ENCODE measurements at places on chromosomes 13 and 19.

DNA sequence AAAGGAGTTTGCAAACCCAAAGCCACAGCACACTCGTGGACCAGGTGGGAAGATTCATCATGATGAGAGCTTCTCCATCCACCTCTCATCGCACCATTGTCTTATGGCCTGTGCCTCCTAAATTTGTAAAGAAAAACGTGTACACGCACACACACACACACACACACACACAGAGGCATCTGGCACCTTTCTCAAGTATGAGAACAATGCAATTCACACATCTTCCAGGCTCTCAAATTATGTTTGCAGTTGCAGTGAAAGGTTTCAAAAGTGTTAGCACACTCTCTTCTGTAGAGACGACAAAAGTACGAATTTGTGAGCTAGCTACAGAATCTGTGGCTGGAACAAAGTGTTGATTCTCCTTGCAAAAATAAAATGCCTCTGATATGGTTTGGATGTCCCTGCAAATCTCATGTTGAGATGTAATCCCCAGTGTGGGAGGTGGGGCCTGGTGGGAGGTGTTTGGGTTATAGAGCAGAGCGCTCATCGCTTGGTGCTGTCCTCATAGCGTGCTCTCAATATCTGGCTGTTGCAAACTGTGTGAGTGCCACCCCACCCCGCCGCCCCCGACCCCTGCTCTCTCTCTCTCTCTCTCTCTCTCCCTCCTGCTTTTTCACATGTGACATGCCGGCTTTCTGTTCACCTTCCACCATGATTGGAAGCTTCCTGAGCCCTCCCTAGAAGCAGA lies 21.8 kb upstream of the RAB20 start:
- DNase-seq: no peak

DNA sequence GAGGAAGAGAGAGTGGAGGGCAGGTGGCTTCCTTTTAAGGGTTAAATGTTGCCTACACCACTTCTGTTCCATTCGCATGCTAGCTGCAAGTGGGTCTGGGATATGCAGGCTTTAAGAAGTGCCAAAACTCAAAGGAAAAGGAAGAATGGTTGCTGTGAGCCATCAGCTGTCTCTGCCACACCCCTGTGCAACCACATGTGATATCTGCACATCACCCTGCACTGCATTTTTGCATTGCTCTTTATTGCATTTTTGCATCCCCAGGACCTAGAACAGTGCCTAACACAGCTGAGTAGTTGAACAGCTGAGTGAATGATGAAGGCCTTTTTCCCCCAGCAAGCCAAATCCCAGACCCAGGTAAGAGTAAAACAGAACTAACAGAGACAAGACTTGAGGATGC lies 136.1 kb downstream of the ZIC5 start:
- no peak for DNase-seq

- no peak for DNase-seq
Observed at GRCh38 chr19:34925278-34925855, 1.3 kb upstream of the ZNF30 start.

GRCh38 chr19:16473875-16474392 lies 2.2 kb upstream of the EPS15L1 start:
- DNase-seq: no peak

DNA sequence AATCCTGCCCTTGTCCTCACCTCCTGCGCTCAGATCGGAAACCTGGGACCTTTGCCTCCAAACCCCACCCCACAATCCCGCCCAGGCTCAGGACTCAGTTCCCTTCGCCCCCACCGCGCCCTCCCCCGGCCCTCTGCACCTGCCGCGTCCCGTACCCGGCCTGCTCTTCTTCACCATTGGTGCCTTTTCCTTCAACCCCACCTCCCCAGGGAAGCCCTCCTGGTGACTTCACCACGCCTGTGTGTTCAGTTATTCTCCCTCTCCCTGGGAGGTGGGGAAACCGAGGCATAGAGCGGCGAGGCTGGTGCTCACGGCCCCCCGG lies 19.3 kb upstream of the TCF3 start:
- DNase-seq: no peak

GRCh38 chr19:57241176-57241575 lies 744 bp downstream of the ZNF805 start:
- DNase-seq: no peak

- DNase-seq: no peak
Observed at GRCh38 chr13:95361686-95362085, 60.4 kb upstream of the ABCC4 start.

DNA sequence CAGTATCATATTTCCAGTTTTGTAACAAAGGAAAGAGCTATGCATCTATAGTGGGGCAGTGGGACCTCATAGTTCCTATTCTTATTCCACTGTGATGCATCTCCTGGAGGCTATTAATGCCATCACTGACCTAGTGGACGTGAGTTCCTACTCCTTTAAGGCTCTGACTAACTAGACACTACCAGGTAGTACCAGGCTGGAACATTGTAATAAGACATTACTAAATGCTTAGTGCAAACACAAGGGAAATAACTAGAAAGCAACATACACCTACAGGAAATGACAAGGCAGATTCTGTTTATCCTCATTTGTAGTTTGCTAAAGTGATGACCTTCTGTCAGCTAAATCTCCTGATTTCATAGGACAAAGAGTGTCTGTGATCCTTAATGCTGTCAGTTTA lies 192.5 kb downstream of the POSTN start:
- DNase-seq: no peak

DNA sequence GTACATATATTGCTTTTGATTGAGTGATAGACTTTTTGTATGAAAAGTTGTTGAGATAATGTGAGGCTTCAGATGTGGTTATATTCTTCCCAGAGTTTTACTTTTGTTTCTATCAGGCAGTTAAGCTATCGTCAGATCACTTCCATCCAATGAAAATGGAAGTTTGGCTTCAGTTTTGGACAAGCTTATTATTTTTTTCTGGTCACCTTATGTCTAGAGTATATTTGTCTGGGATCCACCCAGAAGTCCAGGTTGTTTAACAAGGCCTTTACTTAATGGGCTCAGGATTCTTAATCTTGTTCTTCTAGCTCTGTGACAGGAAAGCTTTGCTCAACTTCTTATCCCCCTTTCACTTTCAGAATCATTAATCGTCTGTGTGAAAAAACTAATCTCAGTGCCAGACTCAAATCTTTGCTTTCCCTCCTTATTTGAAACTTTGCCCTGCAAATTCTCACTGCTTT lies 150.9 kb downstream of the PDS5B start:
- DNase-seq: no peak

- no peak for DNase-seq
Observed at GRCh38 chr19:18893587-18894253, 2.2 kb downstream of the CERS1 start.

DNA sequence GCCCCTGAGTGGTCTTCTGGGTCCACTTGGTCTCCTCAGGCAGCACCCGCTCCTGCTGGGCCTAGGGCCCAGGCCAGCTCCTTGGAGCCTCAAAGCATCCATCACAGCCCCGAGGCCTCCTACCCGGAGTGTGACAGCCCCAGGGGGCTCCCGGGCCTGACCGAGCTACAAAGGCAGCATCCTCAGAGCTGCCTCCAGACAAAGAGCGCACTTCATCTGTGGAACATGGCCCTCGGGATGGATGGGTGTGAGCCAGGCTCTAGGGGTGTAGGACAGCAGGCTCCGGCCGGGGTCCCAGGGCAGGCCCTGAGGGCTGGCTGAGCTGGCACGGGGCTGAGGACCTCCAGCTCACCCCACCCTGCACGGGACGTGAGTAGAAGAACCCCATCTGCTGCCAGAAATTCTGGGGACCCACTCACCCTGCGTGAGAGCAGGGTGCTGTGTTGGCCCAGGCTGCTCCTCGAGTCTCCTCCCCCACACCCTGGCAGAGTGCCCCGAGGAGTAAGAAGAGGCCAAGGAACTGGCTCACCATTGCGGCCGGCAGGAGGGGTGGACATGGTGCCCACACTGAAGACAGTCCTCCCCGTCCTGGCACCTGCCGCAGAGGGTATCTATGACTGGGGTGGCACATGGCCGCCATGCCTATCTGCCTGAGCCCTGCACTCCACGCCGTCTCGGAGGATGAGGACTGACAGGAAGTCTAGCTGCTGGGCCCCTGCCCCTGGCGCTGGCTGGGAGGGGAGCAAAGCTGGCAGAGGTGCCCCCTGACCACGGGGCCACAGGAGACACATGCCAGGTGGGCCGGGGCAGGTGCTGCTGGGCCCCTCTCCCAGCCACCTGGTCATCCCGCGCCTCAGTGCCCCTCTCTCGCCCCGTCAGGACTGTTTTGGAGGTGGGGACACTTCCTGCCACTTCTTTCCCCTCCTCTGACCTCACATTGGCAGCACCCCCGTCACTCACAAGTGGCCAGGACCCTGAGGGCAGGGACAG lies 22.3 kb downstream of the CEBPG start:
- peak; percentile 84 for DNase-seq

DNA sequence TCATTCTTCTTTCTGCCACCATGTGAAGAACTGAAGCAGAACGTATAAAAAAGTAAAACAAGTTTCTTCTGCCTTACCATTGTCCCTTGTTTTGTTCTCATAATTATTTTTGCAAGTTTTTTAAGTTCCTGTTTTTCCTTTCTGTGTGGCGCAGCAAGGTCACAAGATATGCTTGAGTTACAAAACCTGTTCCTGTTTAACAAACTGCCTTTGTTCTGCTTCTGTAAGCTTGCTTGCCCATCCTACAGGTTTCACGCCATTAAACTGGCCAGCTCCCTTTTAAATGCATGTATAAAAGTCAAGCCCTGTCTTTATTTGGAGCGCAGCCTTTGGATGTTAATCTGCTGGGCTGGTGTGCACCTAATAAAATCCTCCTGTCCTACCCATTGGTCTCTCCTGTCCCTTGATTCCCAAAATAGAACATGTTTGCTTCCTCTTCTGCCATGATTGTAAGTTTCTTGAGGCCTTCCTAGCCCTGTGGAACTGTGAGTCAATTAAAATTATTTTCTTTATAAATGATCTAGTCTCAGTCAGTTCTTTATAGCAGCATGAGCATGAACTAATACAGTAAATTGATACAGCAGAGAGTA lies 1115.4 kb downstream of the SLITRK1 start:
- no peak for DNase-seq

- peak; percentile 41 for DNase-seq
Observed at GRCh38 chr19:7395360-7396066, 46.8 kb downstream of the ARHGEF18 start.

GRCh38 chr13:51298812-51299211 lies 40.7 kb upstream of the SERPINE3 start:
- DNase-seq: no peak

GRCh38 chr13:93690139-93690538 lies 463.5 kb downstream of the GPC6 start:
- peak; percentile 5 for DNase-seq

- peak; percentile 64 for DNase-seq
Observed at GRCh38 chr19:7494416-7495098, 5.7 kb upstream of the PEX11G start.

GRCh38 chr13:58324161-58324560 lies 692.6 kb downstream of the PCDH17 start:
- DNase-seq: no peak

DNA sequence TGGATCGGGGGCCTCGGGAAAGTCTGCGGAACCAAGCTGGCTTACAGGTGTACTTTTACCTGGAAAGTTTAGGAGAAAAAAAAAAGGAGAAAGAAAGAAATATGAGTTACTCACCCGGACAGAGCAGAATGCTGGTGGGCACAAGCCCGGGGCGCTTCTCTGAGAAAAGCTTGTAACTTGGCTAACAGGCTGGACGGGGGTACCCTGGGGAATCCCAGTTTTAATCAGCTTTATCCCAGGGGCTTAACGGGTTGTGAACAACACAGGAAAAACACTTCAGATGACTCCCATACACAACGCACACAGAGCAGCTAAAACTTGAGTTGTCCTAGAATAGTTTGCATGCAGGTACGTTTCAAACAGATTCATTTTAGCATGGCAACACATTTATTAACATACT lies 37.3 kb downstream of the KLF2 start:
- no peak for DNase-seq

- DNase-seq: peak; percentile 71
Observed at GRCh38 chr13:30806784-30807183, 71.4 kb downstream of the ALOX5AP start.

- DNase-seq: no peak
Observed at GRCh38 chr13:31807090-31807541, 67.8 kb downstream of the RXFP2 start.

- DNase-seq: no peak
Observed at GRCh38 chr19:54062643-54063042, 1.1 kb downstream of the VSTM1 start.

- DNase-seq: no peak
Observed at GRCh38 chr19:39327363-39328045, 6.8 kb upstream of the LRFN1 start.

DNA sequence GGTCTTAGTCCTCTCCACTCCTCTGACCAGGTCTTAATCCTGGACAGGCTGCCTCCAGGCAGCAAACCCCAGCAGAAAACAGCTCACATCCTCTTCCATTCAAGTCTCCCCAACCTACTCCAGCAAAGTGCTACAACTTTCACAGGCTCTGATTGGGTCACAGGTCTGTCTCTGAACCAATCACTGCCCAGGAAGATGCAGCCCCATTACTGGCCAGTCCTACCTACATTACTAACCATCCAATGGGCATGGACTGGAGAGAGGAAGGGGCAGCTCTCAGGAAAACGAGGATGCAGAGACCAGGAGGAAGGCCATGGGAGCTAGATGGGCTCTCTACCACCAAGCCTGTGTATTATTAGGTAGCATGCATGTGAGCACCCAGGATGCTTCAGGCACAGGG lies 12.2 kb downstream of the MED26 start:
- no peak for DNase-seq

DNA sequence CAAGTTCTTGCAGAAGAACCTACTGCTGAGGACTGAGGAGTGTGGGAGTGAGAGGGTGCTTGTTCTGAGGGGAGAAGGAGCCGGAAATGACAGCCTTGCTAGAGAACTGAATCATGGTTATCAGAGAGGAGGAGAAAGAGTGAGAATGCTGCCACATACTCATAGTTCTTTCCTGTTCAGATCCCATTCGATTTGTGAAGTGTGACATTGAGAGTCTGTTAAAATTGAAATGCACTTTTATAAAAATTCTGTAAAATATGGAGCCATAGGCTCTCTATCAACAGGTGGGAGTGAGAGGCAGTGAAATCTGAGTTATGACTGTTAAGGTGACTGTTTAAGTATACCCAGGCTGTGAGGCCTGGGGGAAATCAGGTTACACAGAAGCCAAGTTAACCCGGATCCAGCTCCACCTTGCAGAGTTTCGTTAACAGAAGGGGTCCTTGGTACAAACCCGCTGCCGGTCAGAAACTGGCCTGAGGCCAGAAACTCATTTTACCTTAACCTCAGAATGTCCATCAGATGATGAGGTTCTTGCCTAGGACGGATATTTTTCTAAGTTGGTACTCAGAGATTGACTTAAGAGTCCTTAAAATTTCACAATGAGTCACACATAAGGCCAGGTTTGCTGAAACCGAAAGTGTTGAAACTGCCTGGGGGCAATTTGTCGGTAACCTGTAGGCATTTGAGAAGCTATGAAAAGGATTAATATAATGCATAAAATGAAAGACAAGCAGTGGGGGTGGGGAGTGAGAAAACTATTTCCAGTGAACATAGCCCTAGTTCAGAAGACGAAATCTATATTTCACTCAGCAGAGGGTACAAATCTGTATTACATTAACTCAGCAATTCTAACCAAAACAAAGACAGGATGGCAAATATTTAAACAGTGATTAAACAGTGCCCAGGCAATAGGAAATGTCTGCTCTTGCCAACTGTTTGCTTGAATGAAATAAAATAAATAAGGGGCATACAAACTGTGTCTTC lies 350.5 kb downstream of the KCNRG start:
- no peak for DNase-seq
